ENCODE measurements at places on chromosomes 4 and X. TPM values are rescaled to one million over a fixed set of nuclear protein-coding genes. Genes with fewer than 3 reads are reported as not detected.

GRCh38 chrX:113800955-113801354 lies 782.9 kb upstream of the HTR2C start:
- no peak overlapping the region for H3K27ac ChIP-seq
- DNase-seq = no peak
- no peaks in the 10 kb centered on the region for H3K27me3 ChIP-seq
- H3K4me3 ChIP-seq = no peak overlapping the region

DNA sequence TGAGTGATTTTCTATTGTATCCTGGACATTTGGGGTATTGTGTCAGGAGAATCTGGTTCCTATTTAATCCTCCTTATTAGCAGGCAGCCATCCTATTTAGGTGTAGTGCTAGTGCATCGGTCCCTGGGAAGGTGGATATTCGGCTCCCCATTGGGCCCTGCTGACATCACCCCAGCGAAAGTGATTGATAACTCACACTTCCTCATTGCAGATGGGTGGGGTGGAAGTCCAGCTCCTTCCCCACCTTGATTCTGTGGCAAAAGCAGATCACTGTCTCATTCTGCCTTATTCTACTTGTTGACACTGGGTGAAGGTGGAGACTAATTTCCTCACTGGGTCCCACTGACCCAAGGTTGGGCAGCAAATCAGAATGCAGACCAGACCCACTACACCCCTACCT lies 23.2 kb upstream of the BRS3 start:
- no peaks in the 10 kb centered on the region for H3K36me3 ChIP-seq
- no peak overlapping the region for H3K4me3 ChIP-seq
- H3K27ac ChIP-seq = no peak overlapping the region
- H3K27me3 ChIP-seq = no peaks in the 10 kb centered on the region

Gene VSIG4
- polyA plus RNA-seq = 20.6 TPM

GRCh38 chrX:118975831-118976598 lies 1.6 kb downstream of the LONRF3 start:
- H3K27me3 ChIP-seq = no peaks in the 10 kb centered on the region
- no peaks in the 10 kb centered on the region for H3K36me3 ChIP-seq
- DNase-seq = peak; percentile 93

GRCh38 chrX:97844943-97845342 lies 961.2 kb downstream of the RPA4 start:
- DNase-seq = peak; percentile 34
- no peak overlapping the region for H3K4me3 ChIP-seq

Gene PNCK
- polyA plus RNA-seq = not detected

- no peaks in the 10 kb centered on the region for H3K36me3 ChIP-seq
- no peaks in the 10 kb centered on the region for H3K27me3 ChIP-seq
- no peak for DNase-seq
- no peaks in the 10 kb centered on the region for H3K4me1 ChIP-seq
- no peak overlapping the region for H3K4me3 ChIP-seq
Observed at GRCh38 chrX:34631479-34632220, 25.4 kb downstream of the TMEM47 start.

Gene NCAPG
- polyA plus RNA-seq = not detected

Gene THAP9
- polyA plus RNA-seq = 1.6 TPM

- no peak overlapping the region for H3K4me3 ChIP-seq
- no peaks in the 10 kb centered on the region for H3K4me1 ChIP-seq
- no peak for DNase-seq
- no peaks in the 10 kb centered on the region for H3K36me3 ChIP-seq
- H3K27me3 ChIP-seq = no peaks in the 10 kb centered on the region
Observed at GRCh38 chr4:55912249-55912648, 36.5 kb upstream of the CEP135 start.

GRCh38 chr4:21290562-21290961 lies 590.3 kb downstream of the PACRGL start:
- no peak overlapping the region for H3K4me3 ChIP-seq
- H3K4me1 ChIP-seq = no peaks in the 10 kb centered on the region
- H3K27ac ChIP-seq = no peak overlapping the region
- no peaks in the 10 kb centered on the region for H3K36me3 ChIP-seq
- no peaks in the 10 kb centered on the region for H3K27me3 ChIP-seq

GRCh38 chr4:31234494-31234893 lies 514.3 kb downstream of the PCDH7 start:
- no peak overlapping the region for H3K27ac ChIP-seq
- H3K36me3 ChIP-seq = no peaks in the 10 kb centered on the region
- no peaks in the 10 kb centered on the region for H3K27me3 ChIP-seq
- H3K4me1 ChIP-seq = no peaks in the 10 kb centered on the region

Gene PALLD
- polyA plus RNA-seq = 576 TPM

Gene HSFX3
- not detected for polyA plus RNA-seq

Gene ARHGAP6
- 5.1 TPM for polyA plus RNA-seq

DNA sequence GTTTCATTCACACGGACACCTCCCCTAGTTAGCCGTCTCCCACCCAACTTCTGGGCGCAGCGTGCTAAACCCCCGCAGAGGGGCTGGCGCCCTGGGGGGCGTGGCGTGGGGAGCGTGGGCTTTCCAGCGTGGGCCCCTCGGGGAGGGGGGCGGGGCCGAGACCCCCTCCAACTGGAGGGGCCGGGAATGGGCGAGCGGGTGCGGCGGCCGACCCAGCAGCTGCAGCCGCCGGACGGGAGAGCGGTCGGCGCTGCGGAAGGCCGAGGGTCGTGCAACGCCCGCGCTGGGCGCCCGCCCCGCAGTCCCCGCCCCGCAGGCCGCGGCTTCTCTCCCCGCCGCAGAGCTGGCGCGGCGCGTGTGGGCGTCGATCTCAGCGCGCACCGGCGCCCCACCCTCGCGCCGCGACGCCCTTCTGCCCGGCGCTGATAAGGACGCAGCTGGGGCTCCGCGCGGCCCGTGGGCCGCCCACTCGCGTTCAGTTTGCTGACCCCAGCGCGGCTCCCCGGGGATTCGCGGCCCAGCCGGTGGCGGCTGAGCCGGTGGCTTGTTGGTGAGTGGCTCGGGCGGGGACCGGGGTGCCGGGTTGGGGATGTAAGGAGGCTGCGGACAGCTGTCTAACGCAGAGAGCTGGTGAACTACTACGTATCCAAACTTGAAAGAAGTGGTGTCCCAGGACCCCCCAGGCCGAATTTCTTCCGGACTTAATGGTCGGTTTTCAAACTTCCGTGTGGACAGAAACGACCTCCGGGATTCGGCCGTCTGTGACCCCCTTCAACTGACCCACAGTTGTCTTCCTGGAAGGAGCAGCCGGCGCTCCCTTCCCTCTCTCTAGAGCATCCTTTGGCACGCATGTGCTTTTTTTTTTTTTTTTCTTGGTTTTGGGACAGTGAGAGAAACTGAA lies 1.5 kb downstream of the FHDC1 start:
- no peaks in the 10 kb centered on the region for H3K4me1 ChIP-seq
- no peaks in the 10 kb centered on the region for H3K36me3 ChIP-seq
- no peaks in the 10 kb centered on the region for H3K27me3 ChIP-seq
- peak overlapping the region; percentile 50 for H3K4me3 ChIP-seq

DNA sequence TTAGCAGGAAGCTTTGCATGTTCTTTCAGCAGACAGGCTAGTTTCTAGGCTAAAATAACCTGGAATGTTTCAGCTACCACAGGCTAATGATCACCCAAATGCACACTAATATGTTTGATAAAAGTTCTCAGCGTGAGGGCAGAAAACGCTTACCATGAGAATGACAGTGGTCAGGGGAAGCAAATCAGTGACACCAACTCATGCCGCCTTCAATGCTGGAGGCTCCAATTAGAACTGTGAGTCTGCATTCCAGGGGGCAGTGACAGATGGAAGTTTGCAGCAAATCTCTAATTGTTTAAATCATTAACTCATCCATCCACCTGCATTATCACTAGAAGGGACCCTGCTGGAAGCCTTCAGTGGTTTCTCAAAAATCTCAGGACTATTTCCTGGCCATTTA lies 43.2 kb downstream of the ANOS1 start:
- H3K36me3 ChIP-seq = no peaks in the 10 kb centered on the region
- H3K27me3 ChIP-seq = no peaks in the 10 kb centered on the region
- DNase-seq = no peak
- no peaks in the 10 kb centered on the region for H3K4me1 ChIP-seq
